ENCODE measurements at places on chromosomes 7 and 10.

DNA sequence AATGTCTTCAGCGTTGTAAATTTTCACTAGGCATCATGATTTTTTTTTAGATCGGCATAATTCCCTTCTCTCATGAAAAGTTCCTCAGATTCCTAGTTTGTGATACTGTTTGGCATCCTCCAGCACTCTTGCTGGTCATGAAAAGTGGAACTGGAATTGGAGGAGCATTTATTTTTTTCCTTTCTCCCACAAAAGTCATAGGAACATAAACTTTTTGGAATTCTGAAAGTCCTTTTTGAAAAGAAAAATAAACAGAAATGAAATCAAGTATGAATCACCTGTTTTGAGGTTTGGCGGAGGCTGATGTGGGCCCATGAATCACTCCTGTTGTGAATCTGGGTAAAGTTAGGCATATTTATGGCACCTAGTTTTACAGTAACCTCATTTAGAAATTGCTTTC lies 17.7 kb downstream of the CACNB2 start:
- DNase-seq: no peak

GRCh38 chr7:92745241-92745640 lies 91.1 kb downstream of the CDK6 start:
- DNase-seq: no peak

- peak; percentile 95 for DNase-seq
Observed at GRCh38 chr10:69375307-69376151, 41.2 kb downstream of the TACR2 start.

DNA sequence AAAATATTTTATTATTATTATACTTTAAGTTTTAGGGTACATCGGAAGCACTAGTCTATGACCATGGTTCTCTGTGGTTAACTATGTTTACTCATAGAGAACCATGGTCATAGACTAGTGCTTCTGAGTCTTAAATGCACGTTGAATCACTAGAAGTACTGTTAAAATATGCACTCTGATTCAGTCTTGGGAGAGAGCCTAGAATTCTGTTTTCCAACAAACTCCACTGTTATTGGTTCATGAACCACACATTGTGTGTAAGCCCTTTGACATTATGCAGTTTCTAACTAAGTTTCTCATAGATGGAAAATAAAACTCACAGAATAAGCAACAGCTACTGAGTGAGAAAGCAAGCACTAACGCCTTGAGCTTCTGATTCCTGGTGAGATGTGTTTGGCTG lies 1120.6 kb downstream of the SORCS1 start:
- no peak for DNase-seq

GRCh38 chr10:102537367-102537766 lies 33.6 kb downstream of the SUFU start:
- DNase-seq: no peak

Data from DMS 273 treated with DMSO at 0.1 percent for 48 hours (cell line).